ENCODE measurements at places on chromosomes 16 and 17. TPM values are rescaled to one million over a fixed set of nuclear protein-coding genes. Genes with fewer than 3 reads are reported as not detected.

DNA sequence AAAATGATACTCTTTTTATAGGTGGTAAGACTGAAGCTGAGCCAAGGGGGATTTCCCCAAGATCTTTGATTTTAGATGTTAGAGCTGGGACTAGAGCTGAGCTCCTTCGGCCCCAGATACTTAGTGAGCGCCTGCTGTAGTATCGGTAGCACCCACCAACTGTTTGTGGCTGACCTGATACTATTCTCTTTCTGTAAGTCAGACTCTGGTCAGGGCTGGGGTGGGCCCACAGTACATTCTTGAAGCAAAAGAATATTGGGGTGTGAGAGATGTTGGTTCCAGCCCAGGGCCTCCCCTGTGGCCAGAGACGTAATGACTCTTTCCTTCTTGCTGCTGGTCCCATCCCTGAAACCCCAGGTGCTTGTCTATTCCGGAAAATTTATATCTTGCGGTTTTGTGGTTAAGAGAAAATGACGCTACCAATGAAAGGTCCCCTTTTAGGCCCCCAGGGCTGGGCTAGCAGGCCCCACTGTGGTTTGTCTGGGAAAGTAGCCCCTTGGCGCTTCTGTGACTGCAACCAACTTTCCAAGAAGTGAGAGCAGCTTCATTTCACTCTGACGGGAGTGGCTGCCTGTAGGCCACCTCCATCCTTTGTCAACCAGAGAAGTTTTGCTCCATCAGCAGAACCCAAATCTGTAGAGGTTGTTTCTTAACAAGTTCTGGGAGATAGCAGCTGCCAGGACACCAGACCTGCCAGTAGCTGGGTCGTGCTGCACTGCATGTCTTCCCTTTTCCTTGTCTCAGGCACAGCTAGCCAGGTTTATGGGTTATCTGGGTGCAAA lies 86.4 kb upstream of the LGALS9 start:
- DNase-seq = no peak

- DNase-seq = no peak
Measured at GRCh38 chr16:56369202-56369601, 56.1 kb downstream of the AMFR start.

GRCh38 chr16:66751303-66751991 lies at the start of gene DYNC1LI2:
TSS of gene DYNC1LI2 (minus strand) at chr16:66751609. CDS start at chr16:66751591, 18 bp downstream.
- DNase-seq = peak; percentile 83

DNA sequence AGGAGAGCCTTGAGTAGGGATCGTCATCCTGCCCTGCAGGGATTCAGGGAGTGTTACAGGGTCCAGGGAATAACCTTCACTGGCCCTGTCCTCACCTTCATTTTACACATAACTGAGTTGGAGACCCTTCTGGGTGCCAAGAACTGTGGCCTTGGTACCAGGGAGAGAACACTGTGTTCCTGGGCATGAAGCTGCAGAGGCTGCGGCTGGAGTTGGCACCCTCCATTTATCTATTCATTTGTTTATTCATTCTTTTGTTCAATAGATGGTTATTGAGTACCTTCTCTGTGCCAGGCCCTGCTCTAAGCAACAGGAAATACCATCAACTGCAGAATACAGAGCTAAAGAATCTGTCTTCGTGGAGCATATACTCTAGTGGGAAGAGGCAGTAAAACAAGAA lies 6.7 kb downstream of the ABCC3 start:
- no peak for DNase-seq

Gene ZNF750
- total RNA-seq = not detected

GRCh38 chr16:22356930-22357634 lies 17.3 kb downstream of the CDR2 start:
- no peak for DNase-seq

- DNase-seq = no peak
Measured at GRCh38 chr17:39002991-39003715, 36.0 kb upstream of the FBXO47 start.

DNA sequence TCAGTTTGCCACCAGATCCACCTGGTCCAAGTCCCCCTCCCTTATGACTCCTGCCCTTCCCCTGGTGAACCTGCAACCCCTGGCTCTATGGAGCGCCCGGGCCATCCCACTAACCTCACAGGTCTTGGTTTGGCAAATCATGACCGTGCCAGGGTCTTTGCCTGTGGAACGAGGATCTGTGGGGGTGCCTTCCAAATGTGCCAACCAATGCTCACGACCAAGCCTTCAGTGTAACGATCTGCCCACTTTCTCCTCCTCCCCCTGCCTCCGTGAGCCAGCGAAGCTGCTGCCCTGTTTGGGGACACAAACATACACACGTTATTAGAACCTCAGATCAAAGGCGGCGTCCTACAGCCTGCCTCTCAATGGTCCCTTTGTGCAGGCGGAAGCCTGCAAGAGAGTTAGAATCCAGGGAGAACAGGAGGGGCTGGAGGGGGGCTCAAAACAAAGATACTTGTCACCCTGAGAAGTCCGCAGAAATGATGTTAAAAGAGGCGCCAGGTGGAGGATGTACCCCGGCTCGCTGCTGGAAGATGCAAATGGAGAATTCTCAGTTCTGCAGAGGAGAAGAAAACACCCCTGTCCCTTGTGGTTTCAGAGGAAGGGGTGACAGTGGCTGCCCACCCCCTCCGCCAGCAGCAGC lies 9.0 kb upstream of the NKD1 start:
- DNase-seq = peak; percentile 47

- no peak for DNase-seq
Measured at GRCh38 chr17:6534846-6535514, 21.4 kb downstream of the PITPNM3 start.

Gene CACNG5
- total RNA-seq = not detected

DNA sequence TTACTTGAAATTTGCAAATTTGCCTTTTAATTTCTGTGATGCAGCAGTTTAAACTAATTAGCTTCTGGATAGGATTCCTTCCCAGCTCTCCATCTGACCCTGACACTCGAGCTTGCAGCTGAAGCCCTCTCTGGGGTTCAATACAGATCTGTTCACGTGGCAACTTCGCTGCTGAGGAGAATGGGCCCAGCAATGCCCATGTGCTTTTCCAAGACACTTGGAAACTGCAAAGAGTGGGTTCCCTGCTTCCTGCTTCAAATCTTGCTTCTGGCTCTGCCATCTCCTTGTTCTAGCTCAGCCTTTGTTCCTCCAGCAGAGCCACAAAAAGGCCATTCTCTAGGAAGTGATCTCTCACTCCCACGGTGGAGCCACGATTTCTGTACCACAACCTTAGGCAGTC lies 50.0 kb upstream of the IRX6 start:
- DNase-seq = no peak

Gene NRN1L
- 1.0 TPM for total RNA-seq

- DNase-seq = no peak
Measured at GRCh38 chr16:5461574-5461973, 364.0 kb upstream of the EEF2KMT start.

GRCh38 chr17:22463110-22463850 lies 771.0 kb downstream of the KCNJ18 start:
- no peak for DNase-seq

- DNase-seq = no peak
Measured at GRCh38 chr17:56635641-56636040, 42.1 kb downstream of the NOG start.

DNA sequence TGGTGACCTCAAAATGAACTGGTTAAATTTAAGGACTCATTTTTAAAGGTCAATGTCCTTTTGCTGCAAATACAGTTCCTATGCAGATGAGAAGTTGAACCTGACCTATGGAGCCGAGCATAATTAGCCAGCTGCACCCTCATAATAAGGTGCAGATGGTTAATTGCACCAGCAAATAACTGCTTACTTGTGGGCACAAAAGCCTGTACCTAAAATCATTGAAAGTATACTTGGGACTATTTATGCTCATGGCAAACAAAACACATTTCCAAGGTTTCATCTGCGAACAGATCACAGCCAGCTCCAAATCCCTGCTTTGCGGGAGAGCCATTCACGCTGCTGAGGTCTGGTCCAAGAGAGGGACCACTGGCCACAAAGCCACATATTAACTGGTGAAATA lies 13.0 kb downstream of the HYDIN start:
- DNase-seq = no peak

Gene CCDC200
- total RNA-seq = not detected

Gene MGRN1
- total RNA-seq = 79.7 TPM

Gene PLA2G10
- total RNA-seq = not detected

Data from neural crest cell (in vitro differentiated cells).